ENCODE measurements at places on chromosomes 1 and 21.

DNA sequence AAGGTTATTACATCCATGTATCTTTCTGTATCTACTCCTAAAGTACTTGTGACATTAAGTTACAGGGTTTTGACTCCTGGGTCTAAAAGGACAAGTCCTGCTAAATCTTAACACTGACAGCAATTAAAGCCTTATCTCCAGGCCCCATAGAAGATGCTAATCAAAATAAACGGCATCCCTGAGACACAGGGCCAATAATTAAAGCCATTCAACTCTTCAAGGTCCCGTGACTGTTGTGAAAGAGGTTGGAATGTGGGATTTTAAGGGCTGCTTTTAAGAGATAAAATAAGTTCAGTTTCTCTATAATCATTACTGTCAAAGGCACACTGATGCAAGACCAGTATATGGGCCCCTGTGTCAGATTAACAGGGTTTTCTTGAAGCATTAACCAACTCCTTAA lies 8.3 kb downstream of the DNAI4 start:
- DNase-seq: no peak

GRCh38 chr1:234578087-234578486 lies 31.9 kb downstream of the IRF2BP2 start:
- DNase-seq: no peak

GRCh38 chr1:174953285-174954072 lies 46.3 kb upstream of the CACYBP start:
- no peak for DNase-seq

DNA sequence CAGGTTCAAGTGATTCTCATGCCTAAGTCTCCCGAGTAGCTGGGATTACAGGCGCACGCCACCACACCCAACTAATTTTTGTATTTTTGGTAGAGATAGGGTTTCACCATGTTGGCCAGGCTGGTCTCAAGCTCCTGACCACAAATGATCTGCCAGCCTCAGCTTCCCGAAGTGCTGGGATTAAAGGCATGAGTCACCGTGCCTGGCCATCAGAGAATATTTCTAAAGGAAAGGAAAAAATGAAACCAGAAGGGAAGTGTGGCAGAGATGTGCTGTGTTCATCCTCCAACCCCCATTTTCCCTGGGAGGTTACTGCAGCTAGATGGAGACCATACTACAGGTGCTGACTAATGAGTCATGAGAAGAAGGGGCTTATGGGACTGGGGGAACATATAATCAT lies 964.1 kb downstream of the TTLL7 start:
- DNase-seq: no peak

DNA sequence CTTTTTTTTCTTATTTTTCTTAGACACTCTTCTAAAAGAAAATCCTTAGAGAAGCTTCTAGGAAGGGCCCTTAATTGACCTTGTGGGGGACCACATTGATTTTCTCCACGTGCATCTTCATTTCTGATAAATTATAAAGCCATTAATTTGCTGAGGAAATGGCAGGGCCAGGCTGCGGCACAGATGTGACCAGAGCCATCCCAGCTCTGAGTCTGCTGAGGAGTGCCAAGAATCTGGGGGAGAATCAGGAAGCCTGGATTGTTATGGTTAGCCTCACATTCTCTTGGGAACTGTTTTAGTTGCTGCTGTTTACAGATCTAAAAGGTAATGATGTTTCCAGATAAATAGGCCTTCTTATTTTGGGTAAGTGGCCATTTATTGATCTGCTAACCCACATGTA lies 16.2 kb downstream of the PROX1 start:
- no peak for DNase-seq

GRCh38 chr1:94276988-94277434 lies 39.6 kb upstream of the ARHGAP29 start:
- DNase-seq: no peak

GRCh38 chr1:42689912-42690311 lies 7.7 kb downstream of the YBX1 start:
- DNase-seq: no peak

DNA sequence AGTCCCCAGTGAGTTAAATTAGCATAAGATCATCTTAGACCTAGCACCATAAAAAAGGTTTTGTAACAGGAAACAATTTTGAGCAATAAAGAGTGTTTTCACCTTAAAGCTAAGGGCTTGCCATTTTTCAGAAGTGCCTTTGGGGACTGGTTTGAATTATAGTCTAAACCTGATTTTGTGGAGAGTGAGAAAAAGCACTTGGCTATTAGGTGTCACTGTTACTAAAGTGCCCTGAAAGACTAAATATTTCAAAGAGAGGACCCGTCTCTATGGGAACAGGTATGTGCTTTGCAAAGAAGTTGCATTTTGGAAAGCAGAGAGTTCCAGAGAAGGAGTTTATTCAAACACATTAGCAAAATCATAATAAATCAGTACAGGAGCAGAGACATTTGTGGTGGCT lies 9.1 kb downstream of the NTNG1 start:
- DNase-seq: no peak

DNA sequence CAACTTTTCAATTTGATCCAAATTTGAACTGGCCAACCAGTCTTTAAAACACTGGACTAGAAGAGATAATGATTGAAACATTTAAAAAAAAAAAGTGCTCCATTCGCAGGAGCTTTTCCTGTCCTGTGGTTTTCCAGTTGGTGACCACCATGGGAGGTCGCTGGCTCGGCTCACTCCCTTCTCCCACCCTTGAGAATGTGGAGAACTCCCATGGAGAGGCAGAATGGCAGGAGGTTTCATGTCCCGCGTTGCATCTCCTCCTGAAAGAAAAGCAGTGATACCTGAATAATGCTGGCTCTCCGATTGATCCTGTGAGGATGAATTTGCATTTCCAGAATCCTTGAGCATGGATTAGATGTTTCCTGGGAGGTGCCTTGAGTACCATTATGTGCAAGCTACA lies 16.5 kb upstream of the MPZL1 start:
- DNase-seq: no peak

DNA sequence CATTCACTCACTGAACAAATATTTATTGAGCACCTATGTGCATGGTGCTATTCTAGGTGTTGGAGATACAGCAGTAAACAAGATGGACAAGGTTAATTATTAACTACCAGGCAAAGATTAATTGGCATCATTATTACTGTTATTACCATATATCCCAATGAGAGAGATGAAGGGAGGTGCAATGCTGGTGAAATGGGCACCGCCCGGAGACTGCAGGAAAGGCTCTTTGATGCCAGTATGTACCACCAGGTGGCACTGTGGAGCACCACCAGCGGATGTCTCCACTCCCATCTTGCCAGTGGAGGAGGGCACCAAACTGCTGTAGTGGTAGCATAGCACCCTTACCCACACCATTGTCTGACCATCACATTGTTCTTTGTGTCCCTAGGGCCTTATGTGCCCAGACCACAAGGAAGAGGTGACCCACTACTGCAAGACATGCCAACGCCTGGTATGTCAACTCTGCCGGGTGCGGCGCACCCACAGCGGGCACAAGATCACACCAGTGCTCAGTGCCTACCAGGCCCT lies 3.0 kb downstream of the TRIM46 start:
- DNase-seq: peak; percentile 64

DNA sequence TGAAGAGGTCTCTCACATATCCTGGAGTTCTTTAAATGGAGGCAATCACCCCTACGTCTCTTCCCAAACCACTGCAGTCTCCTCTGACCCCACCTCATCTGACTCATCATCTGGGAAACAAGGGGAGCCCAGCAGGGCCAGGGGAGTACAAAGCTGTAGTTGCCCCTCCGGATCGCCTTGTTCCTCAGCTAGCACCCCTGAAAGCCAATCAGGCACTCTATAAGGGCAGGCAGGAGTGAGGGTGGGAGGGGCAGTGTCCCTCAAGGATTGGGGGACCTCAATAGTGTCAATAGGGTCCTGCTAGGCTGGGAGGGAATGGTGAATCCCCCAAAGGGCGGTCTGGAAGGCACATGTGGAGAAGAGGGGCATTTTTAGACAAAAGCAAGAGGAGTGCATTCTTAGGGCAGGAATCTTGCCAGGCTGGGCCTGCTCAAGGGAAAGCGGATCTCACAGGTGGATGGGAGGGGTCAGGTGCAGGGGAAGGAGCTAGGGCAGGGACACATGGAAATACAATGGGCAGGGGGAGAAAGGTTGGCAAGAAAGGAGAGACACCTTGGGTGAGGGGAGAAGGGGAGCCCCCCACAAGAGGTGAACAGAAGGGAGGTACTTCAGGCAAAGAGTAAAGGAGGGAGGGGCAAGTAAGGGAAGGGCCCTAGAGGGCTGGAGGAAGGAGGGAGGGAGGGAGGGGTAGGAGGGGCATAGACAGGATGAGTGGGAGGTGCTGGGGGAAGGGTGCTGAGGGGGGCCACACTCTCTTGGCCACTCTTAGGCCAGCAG lies 5.8 kb downstream of the SHISA4 start:
- no peak for DNase-seq

- DNase-seq: no peak
These were observed 161.7 kb downstream of the SIPA1L2 start for GRCh38 chr1:232468249-232468648.

- no peak for DNase-seq
These were observed 8.8 kb downstream of the SNRPE start for GRCh38 chr1:203870245-203870644.

- no peak for DNase-seq
These were observed 23.6 kb upstream of the ANGPTL3 start for GRCh38 chr1:62573675-62574074.

Data from stimulated activated CD8-positive, alpha-beta memory T cell treated with anti-CD3 and anti-CD28 coated beads, Interleukin-15, amount 100 ng/mL, for 4 hours (primary cell).